Hindlimb muscle (tissue), 1 donor: ENCODE measurements at places on chromosomes 1 and 21.

GRCh38 chr1:1243807-1244191 is 2.7 kb downstream of the C1QTNF12 start:
- no peak for DNase-seq

DNA sequence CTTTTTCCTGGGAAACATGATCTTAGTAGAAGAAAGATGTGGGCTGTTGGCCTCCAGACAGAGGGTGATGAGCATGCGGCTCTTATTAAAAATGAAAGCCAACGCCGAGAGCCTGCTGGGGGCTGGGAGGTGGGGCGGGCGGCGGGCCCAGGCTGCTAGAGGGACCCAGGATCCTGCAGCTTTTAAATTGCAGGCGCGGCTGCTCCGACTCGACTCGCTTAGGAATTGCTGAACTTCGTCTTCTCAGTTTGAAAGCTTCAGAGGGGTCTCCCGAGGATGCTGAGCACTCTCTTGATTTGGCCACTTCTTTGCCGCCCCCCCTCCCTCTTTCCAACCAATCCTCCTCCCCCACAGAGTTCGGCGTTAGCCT is 1.2 kb downstream of the AGPAT3 start:
- peak; percentile 52 for DNase-seq

DNA sequence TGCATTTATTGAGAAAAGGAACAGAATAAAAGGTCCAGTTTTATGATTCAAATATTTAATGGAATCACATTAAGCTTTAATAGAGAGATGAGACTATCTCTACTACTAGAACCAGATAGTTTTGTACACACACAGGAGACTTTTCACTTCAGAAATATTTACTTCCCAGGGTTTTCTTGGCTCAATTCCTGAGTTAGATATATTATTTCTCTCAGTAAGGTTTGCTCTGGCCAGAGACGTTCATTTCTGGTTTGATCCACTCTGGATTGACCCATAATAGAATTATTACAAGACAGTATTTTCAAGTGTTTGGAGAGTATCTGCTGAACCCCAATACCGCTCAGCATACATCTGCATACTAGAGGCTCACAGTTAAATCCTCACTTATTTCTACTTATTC is 1.3 kb upstream of the RCOR3 start:
- DNase-seq = no peak

DNA sequence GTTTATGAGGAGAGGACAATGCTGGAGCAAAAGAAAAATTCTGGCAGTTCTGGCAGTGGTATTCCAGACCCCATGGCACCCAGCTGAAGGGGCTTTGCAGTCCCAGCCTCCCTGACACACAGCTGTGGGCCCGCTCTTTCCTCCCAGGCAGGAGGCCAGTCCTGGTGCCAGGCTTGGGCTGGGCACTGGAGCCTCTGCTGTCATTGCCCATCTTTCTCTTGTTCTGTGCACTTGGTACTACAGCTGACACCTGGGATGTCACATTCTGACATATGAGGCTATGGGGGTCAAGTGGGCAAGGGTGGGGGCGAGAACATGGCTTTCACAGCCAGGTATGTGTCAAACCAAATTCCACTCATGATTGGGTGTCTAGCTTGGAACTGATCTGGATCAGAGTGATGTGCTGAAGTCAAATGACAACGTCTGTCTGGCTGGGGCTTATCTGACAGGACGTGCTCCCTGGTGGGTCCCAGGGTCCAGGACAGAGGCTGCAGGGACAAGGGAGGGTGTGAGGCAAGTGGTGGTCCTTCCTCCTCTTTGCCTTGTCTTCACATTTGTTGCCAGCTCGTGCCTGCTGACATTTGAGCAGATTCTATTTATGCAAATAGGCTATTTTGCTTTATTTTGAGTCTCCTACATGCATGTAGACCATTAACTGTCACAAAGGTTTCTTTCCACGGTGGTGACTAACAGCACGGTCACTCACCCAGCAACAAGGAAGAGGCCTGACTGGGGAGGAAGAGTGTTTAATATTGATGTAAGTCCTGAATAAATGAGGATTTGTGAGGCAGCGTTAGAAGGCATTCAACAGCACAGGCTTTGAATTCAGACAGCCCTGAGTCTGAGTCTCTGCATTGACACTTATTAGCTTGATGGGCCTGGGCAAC is 336.3 kb downstream of the PBX1 start:
- DNase-seq = no peak

- DNase-seq = no peak
These were observed 72.8 kb upstream of the BCL10 start for GRCh38 chr1:85349224-85349623.

- DNase-seq = no peak
These were observed 201.0 kb downstream of the NRIP1 start for GRCh38 chr21:14863745-14864210.

DNA sequence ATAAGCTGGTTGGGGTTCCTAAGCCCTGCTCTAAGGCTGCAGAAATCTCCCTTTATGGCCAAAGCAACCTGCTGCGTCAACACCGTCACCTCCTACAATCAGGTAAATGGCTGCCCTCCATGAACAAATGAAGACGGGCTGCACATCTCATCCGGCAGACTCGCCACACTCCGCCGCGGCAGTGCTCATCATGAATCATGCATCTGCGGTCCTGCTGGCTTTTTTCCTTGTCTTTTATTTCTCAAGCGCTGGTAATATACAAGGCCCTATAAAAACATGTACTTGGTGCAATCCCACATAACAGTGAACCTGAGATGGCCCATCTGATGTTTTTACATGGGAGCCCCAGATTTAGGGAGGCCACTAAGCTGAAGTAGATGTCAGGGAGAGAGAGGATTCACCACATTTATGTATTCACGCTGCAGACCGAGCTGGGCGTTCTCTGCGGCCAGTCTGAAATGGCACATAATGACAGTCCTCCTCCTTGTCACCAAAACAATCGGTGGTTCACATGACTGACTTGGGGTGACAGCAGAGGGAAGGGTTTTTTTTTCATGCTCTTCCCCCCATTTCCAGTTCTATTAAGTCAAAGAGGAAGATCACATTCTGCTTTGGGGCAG is 91.6 kb downstream of the KAZN start:
- DNase-seq = no peak

GRCh38 chr21:16674949-16675348 is 837.9 kb upstream of the CXADR start:
- no peak for DNase-seq

- no peak for DNase-seq
These were observed 1481.7 kb downstream of the AMY1C start for GRCh38 chr1:105231378-105231777.

- DNase-seq = no peak
These were observed 376.5 kb downstream of the SETD4 start for GRCh38 chr21:35683664-35684304.

DNA sequence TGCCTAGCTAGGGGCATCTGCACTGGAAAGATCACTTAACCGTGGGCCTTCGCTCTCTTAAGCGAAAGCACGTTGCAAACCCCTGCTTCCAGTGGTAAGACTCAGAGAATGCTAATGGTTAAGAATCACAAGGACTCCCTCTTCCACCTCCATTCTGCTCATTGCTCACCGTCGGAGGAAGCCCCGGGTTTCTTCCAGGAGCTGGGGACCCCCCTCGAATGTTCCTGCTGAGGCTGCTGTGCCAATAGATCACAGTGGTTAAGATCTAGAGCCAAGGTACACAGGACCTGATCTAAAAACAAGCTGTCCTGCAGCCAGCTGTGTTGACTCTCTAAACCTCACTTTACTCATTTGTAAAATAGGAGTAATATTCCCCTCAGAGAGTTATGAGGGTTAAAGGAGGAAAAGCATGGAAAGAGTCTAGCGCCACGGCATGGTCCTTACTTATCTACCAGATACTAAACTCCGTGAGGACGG is 765 bp downstream of the VAMP3 start:
- no peak for DNase-seq

DNA sequence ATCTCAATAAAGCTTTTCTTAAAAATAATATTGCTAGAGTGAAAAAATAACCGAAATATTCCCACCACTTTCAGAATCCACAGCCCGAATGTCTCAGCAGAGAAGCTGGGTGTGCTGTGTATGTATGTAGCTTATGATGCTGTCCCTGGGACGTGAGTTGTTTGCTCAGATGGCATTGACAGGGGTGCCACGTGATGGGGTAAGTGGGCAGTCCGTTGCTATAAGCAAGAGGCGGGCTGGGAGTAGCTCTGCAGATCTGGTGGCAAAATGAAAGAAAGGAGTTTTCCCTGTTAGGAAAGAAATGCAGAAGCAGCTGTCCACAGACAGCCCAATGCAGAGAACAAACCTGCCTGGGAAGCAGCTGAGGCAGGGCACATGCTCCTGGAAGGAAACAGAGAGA is 3.8 kb upstream of the FAM20B start:
- DNase-seq = peak; percentile 22

DNA sequence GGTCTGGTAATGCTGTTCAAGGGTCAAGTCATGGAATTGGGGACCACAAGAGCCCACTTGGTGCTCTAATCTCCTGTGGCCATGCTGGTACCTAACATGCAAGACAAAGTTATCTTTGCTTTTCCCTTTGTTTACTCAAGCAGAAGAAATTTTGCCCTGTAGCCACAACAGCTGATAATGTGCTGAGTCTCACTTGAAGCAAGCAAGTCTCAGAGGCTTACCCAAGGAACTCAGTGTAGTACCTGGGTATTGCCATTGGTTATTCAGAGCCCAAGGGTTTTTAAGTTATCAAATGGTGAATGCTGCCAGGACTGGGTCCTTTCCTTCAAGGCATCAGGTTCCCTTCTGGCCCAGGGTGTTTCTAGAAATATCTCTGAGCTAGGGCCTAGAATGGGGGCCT is 198.9 kb upstream of the RNPC3 start:
- no peak for DNase-seq

DNA sequence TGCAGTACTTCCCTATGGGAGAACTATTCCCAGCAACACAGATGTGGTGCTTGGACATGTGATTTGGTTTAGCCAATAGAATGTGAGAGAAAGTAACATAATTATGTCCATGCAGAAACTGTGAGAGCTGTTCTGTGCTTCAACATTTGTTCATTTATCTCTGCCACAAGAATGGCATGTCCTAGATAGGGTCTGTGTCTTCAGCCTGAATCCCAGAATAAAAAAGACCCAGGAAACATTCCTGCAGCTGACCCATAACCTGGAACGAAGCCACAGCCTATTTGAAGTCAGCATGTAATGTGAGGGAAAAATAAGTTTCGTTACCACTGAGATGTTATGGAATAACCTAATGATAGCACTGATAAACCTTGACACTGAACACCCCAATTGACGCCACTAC is 552.0 kb upstream of the USP24 start:
- no peak for DNase-seq

- DNase-seq = no peak
These were observed 66.7 kb downstream of the PATJ start for GRCh38 chr1:61808968-61809367.

DNA sequence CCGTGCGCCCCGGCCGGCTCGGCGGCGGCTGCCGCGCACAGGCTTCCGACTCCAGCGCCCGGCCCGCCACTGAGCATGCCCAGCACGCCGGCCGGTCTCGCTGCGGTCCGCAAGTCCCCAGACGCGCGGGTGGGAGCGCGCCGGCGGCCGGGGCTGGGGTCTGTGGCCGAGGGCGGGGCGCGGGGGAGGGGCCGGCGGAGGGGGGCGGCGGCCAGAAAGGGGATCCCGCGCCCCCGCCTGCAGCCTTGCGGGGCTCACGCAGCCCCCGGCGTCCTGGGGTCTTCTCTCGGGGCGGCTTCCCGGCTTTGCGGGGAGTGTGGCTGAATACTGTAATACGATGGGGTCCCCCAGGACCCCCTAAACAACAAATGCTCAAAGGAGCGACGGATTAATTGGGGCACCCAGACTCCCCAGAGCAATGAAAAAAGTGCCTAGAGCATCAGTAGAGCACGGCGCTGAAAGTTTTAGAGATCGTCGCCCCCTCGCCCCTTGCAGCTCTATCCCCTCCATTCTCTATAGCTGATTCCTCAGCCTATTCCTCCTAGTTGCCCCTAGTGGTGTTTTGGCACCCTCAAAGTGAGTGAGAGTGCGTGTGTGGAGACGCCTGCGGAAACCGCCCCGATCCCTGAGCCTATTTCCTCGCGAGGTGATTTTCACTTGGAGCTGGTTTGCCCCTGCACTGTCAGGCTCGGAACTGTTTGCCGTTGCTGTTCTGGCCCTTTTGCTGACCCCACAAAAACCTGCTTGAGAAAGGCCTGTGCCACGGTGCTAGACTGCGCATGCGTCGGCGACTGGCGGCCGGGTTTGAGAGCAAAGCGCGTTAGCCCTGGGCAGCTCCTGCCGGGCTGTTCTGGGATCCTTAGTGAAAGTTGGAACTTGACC is at the start of gene VAV3:
VAV3 (minus strand) TSS at position 71 of the 882 bp plus-strand sequence. CDS start 311 bp downstream, outside the sequence.
- peak; percentile 64 for DNase-seq
